ENCODE measurements at places on chromosomes 16 and 17. TPM values are rescaled to one million over a fixed set of nuclear protein-coding genes. Genes with fewer than 3 reads are reported as not detected.
A peak's percentile ranks its signal among the peaks of the same experiment; 100 is the strongest.

GRCh38 chr17:43755389-43755875 is 3.2 kb downstream of the SOST start:
- DNase-seq, result no peak

GRCh38 chr16:30417529-30418349 is 10.3 kb downstream of the ZNF771 start:
- DNase-seq, result peak; percentile 73

- DNase-seq, result peak; percentile 76
These were observed 30.8 kb downstream of the USP10 start for GRCh38 chr16:84730406-84731106.

DNA sequence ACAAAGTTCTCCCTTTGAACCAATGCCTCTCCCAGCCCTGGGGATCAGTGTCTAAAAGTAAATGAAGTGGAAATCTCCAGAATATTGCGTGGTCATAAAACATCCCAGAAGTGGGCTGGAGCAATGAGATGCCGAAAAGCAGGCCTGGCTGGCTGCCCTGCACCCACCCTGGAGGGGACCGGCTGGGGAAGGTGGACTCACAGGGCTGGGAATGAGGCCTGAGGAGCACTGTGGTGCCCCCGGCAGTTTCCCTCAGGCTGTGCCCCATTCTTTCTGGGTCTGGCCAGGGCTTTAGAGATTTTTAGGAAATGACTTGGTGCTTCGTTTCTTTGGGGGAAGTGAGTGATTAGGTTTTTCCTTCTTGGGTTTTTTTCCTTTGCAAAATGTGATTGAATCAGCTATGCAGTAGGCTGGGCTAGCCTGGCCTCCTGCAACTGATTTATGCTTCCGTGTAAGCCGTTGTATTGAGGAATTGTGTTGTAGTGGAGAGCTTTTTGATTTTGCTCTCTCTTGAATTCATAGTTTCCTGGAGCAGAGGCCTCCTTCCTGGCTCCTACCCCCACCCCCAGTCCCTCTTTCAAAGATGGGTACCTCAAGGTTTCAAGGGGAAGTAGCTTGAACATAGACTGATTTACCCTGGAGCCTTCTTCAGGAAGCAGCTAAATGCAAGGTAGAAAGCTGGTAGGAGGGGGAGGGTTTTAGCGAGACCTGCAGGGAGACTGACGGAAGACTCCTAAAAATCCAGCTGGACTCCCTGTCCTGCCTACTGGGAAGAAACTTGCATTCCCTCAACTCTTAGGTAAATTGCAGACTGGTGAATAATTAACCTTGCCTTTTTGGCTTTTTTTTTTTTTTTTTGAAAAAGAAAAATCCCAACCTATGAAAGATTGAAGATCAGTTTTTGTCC is 170.2 kb downstream of the RAB11FIP4 start:
- DNase-seq, result no peak

- DNase-seq, result peak; percentile 71
These were observed 102.5 kb downstream of the PARN start for GRCh38 chr16:14527411-14528044.

The MT1F gene
- total RNA-seq, result 3.2 TPM

GRCh38 chr17:19398301-19399181 is 11.6 kb upstream of the MFAP4 start:
- peak; percentile 84 for DNase-seq

DNA sequence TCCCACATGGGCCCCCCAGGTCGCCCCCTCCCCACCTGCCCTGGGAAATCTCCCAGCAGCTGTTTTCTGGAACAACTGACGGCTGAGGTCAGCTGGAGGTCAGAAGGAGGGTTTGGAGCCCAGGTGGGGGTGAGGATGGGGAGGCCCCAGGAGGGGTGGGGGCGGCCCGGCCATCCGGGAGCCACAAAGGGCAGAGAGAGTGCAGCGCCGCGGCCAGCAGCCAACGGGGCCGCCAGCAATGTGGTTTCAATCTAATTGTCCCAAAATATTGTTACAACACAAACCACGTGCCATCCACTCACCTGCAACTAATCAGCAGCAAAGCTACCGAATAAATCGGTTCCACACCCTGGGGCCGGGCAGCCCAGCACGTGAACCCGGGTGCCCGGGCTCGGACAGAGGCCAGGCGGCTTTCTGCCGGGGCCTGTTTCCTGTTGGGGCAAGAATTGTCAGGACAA is 28.3 kb upstream of the SLC38A10 start:
- DNase-seq, result no peak

The CHTF18 gene
- 1.8 TPM for total RNA-seq

DNA sequence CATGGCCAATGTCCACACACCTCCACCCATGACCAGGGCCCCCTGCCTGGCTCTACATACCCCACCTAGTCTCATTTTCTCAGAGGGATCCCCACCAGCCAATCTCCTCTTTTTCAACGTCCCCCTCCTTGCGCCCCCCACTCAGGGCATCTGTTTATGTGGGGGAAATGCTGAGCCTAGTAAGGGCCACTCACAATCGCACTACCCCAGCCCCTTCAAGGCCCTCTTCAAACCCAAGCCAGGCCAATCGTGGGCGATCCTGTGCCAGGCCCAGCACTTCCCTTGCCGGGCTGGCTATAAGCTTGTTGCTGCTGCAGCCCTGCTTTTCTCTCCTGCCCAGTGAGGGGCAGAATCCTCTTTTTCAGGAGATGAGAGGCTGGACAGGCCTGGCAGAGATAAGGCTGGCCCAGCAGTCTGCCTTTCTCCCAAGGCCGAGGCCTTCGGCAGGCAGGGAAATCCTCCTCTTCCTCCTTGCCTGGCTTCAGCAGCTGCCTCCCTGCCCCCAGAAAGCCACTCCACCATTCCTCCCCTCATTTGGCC is 16.1 kb downstream of the HSD11B2 start:
- DNase-seq, result no peak

The PRSS36 gene
- total RNA-seq, result 1.9 TPM

- no peak for DNase-seq
These were observed 306.5 kb upstream of the TNRC6C start for GRCh38 chr17:77651988-77652387.

GRCh38 chr16:72530434-72530833 is 358.5 kb upstream of the PMFBP1 start:
- DNase-seq, result no peak

The KRTAP4-9 gene
- total RNA-seq, result not detected

DNA sequence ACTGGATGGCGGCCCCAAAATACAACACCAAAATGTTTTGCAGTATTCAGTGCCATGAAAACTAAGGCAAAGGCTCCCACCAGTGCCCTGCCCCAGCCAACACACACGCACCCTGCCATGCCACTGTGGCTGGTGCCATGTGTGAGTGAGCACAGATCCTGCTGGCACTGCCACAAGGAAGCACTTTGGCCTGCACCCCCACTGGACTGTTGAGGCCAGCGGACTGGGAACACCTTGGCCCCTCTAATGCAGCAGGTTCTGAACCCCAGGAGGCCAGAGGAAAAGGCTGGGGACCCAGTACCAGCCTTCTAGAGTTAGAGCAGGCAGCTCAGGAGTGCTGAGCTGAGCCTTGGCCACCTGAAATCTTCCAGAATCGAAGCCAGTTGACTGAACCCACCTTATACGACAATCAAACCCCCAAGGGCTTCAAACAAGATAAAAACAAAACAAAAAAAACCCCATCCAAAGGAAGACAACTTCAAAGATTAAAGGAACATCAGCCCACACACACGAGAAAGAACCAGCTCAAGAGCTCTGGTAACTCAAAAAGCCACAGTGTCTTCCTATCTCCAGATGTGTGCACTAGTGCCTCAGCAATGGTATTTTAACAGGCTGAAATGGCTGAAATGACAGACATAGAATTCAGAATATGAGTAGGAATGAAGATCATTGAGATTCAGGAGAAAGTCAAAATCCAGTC is 21.5 kb downstream of the NLRP1 start:
- DNase-seq, result no peak

DNA sequence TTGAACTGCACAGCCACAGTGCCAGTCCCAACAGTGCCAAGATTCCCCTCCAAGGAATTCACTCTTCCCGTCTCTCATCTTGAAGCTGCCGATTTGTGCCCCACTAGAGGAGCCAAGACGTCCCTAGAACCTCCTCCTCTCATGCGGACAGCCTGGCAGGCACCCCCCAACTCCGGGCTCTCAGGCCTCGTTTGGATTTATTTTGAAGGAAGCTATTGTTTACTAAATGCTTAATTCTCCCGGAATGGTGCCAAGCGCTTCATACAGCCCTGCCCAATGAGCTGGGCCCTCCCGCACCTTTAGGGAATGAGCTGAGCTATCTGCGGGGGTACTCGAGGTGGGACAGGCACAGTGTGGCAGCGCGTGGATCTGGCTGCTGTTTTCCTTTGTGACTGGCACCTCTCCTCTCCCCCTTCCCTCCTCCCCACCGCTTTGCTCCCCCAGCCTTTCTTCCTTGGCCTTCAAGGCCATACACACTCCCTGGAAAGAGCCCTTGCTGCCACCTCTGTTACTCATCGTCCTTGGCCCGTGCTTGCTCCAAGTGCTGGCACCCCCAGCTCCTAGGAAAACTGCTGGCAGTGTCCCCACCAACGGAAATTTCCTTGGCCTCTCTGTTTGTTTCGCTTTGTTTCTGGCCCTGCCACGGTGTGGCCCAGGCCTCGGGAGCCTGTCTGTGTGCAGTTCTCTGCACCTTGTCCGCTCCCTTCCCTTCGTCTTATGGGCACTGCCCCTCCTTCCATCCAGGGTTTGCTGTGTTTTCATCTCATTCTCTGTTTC is 49.9 kb upstream of the CDR2 start:
- DNase-seq, result peak; percentile 68

The KRT25 gene
- total RNA-seq, result not detected

The CAVIN1 gene
- 202 TPM for total RNA-seq

- no peak for DNase-seq
These were observed 26.1 kb downstream of the CDR2 start for GRCh38 chr16:22348291-22348690.

DNA sequence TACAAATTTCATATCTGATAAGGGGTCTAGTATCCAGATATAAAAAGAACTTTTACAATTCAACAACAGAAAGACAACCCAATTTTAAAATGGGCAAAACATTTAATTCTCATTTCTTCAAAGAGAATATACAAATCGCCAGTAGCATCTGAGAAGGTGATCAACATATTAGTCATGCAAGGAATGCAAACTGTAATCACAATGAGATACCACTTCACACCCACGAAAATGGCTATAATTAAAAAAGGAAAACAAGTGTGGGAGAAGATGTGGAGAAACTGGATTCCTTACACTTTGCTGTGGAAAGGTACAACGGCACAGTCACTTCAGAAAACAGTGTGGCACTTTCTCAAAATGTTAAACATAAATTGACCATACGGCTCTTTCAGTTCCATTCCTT is 168.2 kb downstream of the VPS53 start:
- DNase-seq, result no peak

GRCh38 chr17:19343671-19344151 is 18.8 kb downstream of the B9D1 start:
- DNase-seq, result no peak

DNA sequence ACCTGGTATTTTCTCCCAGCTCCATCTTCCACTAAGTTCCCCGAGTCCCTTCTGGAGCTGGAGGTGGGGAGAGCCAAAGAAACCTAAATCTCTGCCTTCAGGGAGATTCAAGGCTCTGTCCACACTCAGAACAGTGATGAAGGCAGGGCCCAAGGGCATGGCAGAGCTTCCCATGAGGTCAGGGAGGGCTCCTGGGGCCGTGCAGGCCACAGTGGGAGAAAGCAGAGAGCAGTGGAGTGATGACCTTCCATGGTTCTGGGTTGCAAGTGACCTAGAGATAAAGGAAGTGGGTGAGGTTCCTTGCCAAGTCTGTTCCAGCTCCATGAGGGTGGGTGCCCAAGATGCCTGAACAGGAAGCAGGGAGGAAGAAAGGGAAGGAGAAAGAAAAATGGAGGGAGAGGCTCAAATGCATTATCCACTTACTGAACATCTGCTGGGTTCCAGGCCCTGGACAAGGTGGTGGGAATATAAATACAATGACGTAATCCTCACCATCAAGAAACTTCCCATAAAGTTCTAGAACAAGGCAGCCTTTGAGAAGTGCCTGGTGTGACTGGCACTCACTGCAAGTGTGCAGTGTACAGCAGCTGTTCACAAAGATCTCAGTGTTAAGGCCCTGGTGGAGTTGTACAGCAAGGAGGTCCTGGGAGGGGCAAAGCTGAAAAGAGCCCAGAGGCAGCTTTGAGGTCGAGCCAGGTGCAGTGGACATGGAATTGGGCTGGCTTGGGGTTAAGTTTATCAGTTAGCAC is 13.3 kb downstream of the TBKBP1 start:
- no peak for DNase-seq

- no peak for DNase-seq
These were observed 2.4 kb downstream of the CORO6 start for GRCh38 chr17:29620271-29620670.

- DNase-seq, result no peak
These were observed 152.4 kb downstream of the ABCC12 start for GRCh38 chr16:48003206-48003907.

- DNase-seq, result no peak
These were observed 534.4 kb upstream of the CDH5 start for GRCh38 chr16:65831903-65832666.

DNA sequence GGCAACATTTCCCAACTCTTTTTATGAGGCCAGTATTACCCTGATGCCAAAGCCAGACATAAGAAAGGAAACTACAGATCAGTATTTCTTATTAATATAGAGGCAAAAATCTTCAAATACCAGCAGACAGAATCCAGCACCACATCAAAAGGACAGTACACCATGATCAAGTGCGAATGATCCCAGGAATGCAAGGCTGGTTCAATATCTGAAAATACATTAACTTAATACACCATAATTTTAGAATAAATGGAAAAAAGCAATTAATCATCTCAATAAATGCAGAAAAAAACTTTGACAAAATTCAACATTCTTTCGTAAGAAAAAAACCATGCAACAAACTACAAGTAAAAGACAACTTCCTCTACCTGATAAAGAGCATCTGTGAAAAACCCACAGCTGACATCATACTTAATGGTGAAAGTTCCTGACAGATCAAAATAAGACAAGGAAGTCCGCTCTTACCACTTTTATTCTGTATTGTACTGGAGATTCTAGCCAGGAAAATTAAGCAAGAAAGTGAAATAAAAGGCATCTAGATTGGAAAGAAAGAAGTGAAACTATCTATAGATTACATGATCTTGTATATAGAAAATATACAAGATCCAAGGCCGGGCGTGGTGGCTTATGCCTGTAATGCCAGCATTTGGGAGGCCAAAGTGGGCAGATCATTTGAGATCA is 26.4 kb upstream of the MAPK3 start:
- no peak for DNase-seq

DNA sequence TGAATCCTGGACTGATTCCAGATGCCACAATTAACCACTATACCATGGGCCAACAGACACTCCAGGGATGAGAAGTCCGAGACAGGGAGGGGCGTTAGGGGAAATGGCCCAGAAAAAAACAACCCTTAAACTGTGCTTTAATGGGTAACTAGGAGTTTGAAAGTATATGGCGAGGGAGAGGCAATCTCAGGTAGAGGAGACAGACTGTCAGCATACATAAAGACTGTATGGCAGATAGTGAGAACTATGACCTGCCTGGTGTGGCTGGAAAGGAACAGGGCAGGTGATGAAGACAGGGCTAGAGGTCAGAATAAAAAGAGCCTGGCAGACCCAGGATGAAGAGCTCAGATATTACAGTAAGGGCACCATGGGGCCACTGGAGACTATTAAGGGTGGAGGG is 8.1 kb downstream of the ZZEF1 start:
- no peak for DNase-seq

The MYH13 gene
- total RNA-seq, result not detected
